ENCODE measurements at places on chromosomes 1 and 21.

DNA sequence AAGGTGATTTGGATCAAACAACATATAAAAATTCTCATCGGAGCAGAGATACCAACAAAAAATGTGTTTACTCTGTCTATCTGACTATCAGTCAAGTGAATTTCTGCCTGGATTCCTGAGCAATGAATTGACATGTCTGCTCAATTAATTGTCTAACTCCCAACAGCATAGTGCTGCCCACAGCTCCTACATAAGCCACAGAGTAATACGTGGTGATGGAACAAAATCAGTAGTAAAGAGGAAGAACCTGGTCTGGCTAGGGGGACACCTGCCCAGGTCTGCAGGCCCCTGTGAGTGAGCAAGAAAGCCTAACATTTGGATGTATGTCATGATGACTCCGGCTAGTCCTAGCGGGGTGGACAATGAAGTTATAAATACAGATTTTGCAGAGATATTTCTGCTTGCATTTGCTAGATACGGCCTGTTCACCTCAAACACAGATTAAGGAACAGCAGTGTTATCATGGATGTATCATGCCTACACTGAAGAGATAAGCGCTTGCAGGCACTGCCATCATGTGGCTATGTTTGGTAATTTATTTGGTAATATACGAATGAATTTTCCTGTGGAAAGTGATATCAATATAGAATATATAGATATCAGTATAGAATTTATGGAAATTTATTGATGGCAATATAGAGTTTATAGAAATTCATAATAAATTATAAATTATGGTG is 69.6 kb upstream of the LRRC8B start:
- peak; percentile 66 for DNase-seq

DNA sequence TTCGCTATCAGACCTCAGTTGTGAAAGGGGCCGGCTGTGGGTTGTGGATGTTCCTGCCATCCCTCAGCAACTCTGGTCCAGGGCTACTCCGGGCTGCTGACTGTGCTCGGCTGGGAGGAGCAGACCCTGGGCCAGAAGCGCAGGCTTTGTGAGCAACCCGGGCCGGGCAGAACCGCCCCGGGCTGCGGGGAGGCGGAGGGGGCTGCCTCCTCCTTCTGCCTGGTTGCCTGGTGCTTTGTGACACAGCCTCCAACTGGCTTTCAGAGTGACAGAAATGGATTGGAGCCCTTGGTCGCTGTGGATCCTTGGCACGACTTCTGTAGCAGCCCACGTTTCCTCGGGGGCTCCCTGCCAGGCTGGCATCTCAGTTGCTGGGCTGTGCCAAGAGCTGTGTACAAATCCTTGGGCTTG is 10.0 kb downstream of the DRAXIN start:
- DNase-seq, result no peak

DNA sequence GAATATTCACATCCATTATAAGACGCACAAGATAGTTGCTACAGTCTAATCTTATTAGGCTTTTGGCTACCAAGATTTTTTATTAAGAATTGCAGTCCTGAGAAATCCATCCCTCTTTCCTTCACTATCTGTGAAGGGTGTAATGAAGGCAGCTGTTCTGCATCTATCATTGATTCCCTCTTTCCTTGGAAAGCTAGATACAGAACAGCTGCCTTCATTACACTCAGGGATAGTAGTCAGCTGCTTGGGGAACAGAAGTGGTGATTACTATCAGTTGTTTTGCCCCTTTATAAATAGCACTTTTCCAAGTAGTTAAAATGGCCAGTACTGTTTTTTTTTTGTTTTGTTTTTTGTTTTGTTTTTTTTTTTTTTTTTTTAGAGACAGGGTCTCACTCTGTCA is 70.2 kb downstream of the IARS2 start:
- no peak for DNase-seq

DNA sequence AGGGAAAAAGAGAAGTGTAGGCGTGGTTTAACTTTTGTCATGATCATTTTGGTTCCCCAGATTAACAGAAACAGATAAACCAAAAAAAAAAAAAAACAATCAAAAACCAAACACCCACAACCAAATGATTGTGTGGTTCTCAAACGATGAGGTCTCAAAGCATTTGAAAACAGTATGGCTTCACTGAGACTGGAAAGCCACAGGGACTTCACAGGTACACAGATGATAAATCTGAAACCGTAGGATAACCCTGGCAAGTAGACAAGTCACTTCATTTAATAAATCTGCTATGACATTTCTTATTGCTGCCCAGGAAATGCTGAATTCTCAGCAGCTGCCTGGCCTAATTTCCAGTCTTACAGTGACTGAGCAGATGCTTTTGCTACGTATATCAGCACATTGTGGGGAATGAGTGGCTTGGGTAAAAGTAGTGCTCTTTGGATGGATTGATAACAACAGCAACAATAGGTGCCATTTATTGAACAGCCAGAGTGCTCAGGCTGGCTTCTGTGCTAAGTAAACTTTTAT is 6.1 kb downstream of the ST6GALNAC3 start:
- DNase-seq, result no peak

DNA sequence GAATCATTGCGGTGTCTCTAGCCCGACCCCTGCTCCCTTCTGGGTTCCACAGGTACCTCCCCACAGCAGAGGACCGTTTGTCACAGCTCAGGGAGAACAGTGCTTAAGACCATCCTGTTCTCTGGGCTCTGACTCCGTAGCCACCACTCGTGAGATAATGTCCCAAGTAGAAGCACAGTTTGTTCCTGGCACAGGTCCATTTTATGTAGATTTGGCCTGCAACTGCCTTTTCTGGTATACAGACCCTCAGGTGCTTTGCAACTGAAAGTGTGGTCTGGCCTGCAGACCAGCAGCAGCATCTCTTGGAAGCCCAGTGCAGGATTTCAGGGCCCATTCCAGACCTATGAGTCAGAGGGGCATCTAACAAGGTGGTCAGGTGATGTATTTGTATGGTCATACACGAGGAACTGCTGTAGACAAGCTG is 28.4 kb upstream of the TMEM125 start:
- peak; percentile 60 for DNase-seq

- no peak for DNase-seq
Measured at GRCh38 chr1:38287036-38287435, 240.4 kb upstream of the POU3F1 start.

- no peak for DNase-seq
Measured at GRCh38 chr1:76269155-76269554, 194.6 kb downstream of the ST6GALNAC3 start.

DNA sequence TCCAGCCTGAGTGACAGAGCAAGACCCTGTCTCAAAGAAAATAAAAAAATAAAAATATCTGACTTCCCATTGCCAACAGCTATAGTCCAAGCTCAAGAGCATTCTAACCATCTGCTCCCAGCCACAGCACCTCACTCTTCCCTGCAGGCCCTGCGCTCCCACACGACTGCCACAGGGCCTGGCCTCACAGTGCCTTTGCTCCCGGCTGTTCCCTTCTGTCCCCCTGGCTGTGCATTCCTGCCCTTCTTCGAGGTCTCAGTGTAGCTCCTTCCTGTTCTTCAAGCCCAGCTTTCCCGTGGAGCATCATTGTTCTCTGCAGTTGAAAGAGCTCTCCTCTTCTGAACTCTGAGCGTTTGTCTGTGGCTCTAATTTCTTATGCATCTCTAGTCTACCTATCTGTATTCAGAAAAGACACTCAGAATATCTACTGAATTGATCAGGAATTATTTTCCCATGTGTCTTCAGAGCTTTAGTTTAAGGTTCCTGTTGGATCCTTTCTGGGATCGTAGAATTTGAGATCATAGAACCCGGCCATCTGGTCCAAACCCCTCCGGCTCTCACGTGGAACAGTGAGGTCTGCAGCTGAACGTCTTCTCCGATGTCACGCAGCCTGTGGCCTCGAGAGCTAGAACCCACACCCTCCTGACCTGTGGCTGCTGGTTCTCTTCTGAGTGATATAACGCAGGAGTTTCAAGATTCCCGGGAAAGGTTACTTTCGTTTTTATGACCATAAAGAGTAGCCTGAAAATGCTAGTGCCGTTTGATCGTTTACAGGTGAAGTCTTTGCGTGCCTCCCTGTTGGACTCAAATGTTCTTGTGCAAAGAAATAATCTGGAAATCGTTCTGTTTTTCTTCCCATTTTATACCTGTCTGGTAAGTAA is 54.4 kb downstream of the DOP1B start:
- no peak for DNase-seq

GRCh38 chr1:37476087-37476452 is 1.7 kb downstream of the ZC3H12A start:
- no peak for DNase-seq

DNA sequence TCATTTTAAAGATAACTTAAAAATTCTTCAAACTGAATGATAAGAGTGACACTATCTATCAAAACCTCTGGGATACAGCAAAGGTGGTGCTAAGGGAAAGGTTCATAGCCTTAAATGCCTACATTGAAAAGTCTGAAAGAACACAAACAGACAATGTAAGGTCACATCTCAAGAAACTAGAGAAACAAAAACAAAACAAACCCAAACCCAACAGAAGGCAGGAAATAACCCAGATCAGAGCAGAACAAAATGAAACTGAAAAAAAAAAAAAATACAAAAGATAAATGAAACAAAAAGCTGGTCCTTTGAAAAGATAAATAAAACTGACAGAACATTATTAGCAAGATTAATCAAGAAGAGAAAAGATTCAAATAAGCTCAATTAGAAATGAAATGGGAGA is 6.8 kb downstream of the ODF2L start:
- DNase-seq, result no peak

GRCh38 chr1:193368302-193368701 is 181.9 kb upstream of the B3GALT2 start:
- no peak for DNase-seq

- no peak for DNase-seq
Measured at GRCh38 chr1:181504399-181504842, 21.1 kb downstream of the CACNA1E start.

GRCh38 chr1:208581667-208582066 is 337.5 kb upstream of the PLXNA2 start:
- no peak for DNase-seq

DNA sequence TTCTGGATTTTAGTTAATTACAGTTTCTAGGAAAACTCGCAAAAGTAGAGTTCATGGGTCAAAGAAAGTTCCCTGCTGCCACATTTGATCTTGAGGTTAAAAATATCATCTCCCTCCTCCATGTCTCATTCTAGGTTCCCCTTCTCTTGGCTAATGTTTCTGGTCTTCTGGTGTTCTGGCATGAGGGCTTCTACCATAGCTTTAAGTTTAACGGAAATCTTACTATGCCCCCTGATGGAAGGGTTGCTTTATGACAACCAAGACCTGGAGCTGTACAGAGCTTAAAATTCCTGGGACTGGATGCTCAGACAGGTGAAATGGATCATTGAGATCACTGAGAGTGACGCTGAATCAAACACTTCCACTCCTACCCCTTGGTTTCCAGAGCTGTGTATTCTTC is 1881.7 kb downstream of the MRPL39 start:
- DNase-seq, result no peak

- DNase-seq, result no peak
Measured at GRCh38 chr1:171107262-171107940, 16.7 kb downstream of the FMO3 start.

- DNase-seq, result no peak
Measured at GRCh38 chr1:208336137-208336518, 91.9 kb upstream of the PLXNA2 start.

- peak; percentile 63 for DNase-seq
Measured at GRCh38 chr1:207335695-207336363, 14.4 kb downstream of the CD55 start.

- no peak for DNase-seq
Measured at GRCh38 chr1:232328486-232329102, 301.3 kb downstream of the SIPA1L2 start.

DNA sequence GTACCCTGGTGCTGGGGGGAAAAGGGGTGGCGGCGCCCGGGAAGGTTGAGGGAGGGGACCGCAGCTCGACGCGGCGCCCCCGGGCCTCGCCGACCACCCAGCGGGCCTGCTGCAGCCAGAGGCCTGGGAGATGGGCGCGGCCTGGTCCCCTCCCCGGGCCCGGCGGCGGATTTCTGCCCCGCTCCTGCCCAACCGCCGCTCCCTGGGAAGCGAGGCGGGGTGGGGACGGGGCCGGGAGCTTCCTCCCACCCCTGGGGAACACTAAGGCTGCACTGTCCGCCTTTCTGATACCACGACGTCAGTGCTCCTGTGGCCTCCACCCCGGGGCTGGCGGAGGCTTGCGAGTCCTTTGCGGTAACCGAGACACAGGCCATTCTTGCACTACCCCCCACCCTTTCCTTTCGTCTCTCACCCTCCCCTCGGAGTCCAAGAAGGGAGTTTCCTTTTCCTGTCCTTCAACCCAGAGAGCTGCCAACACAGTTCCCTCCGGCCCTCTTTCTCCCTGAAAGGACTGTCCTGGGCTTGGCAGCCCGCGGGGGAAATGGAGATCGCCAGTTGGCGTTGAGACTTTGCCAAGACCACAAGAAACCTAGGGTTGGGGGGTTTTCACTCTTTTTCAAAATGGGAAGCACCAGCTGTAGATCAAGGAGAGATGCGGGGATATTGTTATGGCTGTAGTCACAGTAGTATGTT is 742 bp downstream of the SH3GLB1 start:
- DNase-seq, result peak; percentile 65

GRCh38 chr21:37257511-37257966 is 9.6 kb downstream of the VPS26C start:
- DNase-seq, result no peak

- no peak for DNase-seq
Measured at GRCh38 chr1:234968451-234968850, 160.2 kb downstream of the TOMM20 start.

DNA sequence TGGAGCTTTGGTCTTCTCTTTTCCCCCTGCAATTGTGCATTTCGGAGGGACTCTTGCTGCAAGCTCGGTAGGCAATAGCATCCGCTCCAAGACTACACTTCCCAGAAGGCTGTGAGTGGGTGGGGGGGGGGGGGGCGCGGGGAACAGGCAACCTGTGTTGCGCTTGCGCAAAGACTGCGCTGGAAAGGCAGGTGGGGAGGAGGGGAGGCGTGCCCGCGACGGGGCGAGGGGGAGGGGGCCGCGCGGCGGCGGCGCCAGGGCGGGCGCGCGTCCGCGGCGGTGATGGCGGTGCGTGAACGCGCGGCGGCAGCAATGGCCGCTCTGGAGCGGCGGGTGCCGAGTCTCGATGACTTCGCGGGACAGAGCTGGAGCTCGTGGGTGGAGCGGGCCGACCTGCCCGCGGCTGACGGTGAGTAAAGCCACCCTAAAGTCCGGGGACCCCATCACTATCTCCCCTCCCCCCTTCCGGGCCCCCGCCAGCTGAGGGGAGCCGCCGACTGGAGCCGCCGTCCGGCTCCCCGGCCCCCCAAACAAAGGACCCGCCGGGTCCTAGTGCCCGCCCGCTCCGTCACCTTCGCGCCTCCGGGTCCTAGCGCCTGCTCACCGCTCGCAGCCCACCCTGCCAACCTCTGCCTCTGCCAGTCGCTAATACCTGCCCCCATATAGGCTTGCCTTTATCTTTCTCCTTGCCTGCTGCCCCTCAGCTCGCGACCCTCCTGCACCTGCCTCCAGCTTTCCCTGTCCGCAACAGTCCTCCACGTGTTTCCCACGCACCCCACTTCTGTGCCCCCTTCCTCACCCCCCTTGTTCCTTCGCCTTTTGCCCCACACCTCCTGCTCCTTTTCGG is at the start of gene ATXN7L2:
Gene ATXN7L2, plus strand, starts transcription at position 234 of the 847 bp plus-strand sequence. Its CDS starts 49 bp downstream, at position 283.
- peak; percentile 79 for DNase-seq

GRCh38 chr1:119605686-119606085 is 42.4 kb downstream of the ZNF697 start:
- DNase-seq, result no peak
